ENCODE measurements at places on chromosomes 2 and 18. TPM values are rescaled to one million over a fixed set of nuclear protein-coding genes. Genes with fewer than 3 reads are reported as not detected.

Gene SMYD1
- not detected for total RNA-seq

Gene CBLN2
- not detected for total RNA-seq

Gene POTEJ
- not detected for total RNA-seq

Gene ROCK2
- total RNA-seq: 106 TPM

Gene SAG
- not detected for total RNA-seq

Data from articular chondrocyte of knee joint (primary cell).